SJSA1 (cell line): ENCODE measurements at places on chromosomes 16 and 17. TPM values are rescaled to one million over a fixed set of nuclear protein-coding genes. Genes with fewer than 3 reads are reported as not detected.

GRCh38 chr16:13997933-13998332, 73.2 kb upstream of the MRTFB start:
- no peaks in the 10 kb centered on the region for H3K27me3 ChIP-seq
- H3K4me3 ChIP-seq, result no peak overlapping the region
- H3K4me1 ChIP-seq, result peaks cover 3% of the 10 kb centered on the region
- H3K36me3 ChIP-seq, result no peaks in the 10 kb centered on the region

- DNase-seq, result no peak
- no peaks in the 10 kb centered on the region for H3K4me1 ChIP-seq
- no peak overlapping the region for H3K27ac ChIP-seq
- H3K36me3 ChIP-seq, result peaks cover 23% of the 10 kb centered on the region
- no peak overlapping the region for H3K4me3 ChIP-seq
Observed at GRCh38 chr17:64073771-64074703, 53.6 kb upstream of the ICAM2 start.

DNA sequence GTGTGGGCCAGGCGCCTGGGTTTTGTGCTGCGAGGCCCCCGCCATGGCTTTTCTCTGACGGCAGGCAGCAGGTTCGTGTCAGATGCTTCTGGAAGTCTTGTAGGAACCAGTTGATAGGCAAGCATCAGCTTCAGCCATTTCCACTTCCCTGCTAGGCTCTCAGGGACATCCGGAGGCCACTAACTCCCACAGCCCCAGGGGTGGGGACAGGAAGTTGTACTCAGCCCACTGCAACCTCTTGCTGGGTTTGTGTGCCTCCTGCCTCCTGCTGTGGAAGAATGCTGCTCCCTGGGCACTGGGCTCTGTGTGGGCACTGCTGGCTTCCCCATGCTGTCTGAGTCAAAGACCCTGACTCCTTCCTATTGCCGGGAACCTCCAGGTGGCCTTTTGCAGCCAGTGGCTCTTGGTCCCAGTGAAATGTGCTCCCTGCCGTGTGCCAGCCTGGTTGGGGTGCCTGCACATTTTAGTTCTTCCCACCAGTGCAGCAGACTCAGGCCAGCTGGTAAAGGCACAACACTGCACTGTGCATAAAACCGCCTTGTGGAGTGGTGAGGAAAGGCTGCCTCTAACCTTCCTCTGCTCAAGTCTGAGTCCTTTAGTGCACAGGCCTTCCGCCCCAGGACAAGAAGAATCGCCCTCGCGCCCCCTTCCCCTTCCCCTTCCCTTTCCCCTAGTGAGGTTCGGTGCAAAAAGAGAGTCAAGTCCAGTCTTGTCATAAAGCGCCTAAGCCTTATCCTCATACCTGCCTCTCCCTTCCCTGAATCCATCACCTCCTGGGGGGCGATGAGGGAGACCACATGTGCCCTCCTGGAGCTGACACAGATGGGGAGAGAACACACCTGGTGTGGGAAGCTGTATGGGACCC, 16.6 kb downstream of the LDHD start:
- H3K27me3 ChIP-seq, result no peaks in the 10 kb centered on the region
- no peak for DNase-seq
- H3K4me3 ChIP-seq, result no peak overlapping the region
- H3K27ac ChIP-seq, result no peak overlapping the region
- H3K4me1 ChIP-seq, result peaks cover 14% of the 10 kb centered on the region

- no peak overlapping the region for H3K4me3 ChIP-seq
- no peak overlapping the region for H3K27ac ChIP-seq
- H3K4me1 ChIP-seq, result no peaks in the 10 kb centered on the region
- no peak for DNase-seq
- no peaks in the 10 kb centered on the region for H3K36me3 ChIP-seq
Observed at GRCh38 chr17:80114758-80115157, 13.4 kb downstream of the GAA start.

DNA sequence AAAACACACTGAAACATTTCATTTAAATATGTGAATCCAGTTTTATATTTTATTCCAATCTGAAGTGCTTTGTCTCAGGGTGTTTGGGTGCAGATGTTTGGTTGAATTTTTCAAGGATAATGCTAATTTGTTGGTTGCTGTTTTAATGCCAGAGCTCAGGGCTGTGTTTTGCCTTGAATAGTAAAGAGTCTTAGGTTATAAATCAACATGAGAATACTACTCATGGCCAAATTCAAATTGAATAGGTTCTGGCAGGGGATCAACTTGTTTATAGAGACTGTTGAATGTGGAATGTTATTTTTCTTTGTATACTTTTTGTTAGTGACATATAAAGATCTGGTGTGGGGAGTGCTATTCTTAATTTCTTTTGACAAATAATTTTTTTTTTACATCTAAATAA, 18.8 kb downstream of the TOM1L1 start:
- H3K4me3 ChIP-seq, result no peak overlapping the region
- no peak for DNase-seq
- no peaks in the 10 kb centered on the region for H3K27me3 ChIP-seq
- H3K27ac ChIP-seq, result no peak overlapping the region
- peaks cover 67% of the 10 kb centered on the region for H3K36me3 ChIP-seq

- no peak for DNase-seq
- no peaks in the 10 kb centered on the region; the same call in 1 of the 2 replicates for H3K27me3 ChIP-seq
- no peak overlapping the region for H3K27ac ChIP-seq
Observed at GRCh38 chr17:16962804-16963203, 9.1 kb downstream of the TNFRSF13B start.

GRCh38 chr16:59510008-59510424, 775.9 kb upstream of the GOT2 start:
- H3K27ac ChIP-seq, result no peak overlapping the region
- H3K36me3 ChIP-seq, result no peaks in the 10 kb centered on the region
- no peak overlapping the region for H3K4me3 ChIP-seq
- H3K4me1 ChIP-seq, result peaks cover 8% of the 10 kb centered on the region
- DNase-seq, result peak; percentile 62

GRCh38 chr16:55754056-55754455, 78.8 kb downstream of the CES1 start:
- H3K27ac ChIP-seq, result no peak overlapping the region
- DNase-seq, result no peak
- H3K4me1 ChIP-seq, result no peaks in the 10 kb centered on the region
- no peaks in the 10 kb centered on the region for H3K27me3 ChIP-seq

DNA sequence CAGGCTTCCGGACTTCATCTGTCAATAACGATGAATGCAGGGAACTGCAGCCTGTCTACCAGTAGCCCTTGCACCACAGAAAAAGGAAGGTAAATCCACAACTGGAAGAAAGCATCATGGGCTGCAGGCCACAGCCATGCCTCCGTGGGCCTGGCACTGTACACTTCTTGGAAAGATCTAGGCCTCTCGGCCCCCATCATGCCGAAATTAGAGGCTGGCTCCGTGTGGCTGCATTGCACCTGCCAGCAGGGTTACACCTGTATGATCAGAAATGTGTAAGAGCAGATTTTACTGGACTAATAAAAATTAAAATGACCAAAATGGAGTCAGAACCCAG, 52.2 kb downstream of the SDK2 start:
- H3K4me1 ChIP-seq, result no peaks in the 10 kb centered on the region
- DNase-seq, result no peak
- peaks cover 31% of the 10 kb centered on the region for H3K27me3 ChIP-seq
- H3K36me3 ChIP-seq, result no peaks in the 10 kb centered on the region
- no peak overlapping the region for H3K27ac ChIP-seq
- no peak overlapping the region for H3K4me3 ChIP-seq

DNA sequence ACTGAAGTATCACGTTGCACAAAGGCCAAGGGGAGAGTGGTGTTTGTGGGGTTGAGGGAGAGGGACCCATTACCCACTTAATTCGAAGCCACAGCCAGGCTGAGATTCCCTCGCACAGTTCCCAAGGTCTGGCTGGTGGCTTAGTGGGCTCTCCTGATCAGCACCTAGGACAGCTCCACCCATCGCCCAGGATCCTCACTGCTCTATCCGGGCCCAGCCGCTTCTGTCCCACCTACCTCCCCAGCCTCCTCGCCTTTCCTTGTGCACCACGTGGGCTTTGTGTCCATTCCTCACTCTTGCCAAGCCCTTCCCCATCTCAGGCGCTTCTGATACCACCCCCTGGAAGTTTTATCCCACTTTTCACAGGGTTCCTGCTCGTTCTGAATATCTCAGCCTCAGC, 163.5 kb downstream of the CCT6B start:
- H3K4me3 ChIP-seq, result no peak overlapping the region
- H3K27me3 ChIP-seq, result no peaks in the 10 kb centered on the region
- H3K27ac ChIP-seq, result no peak overlapping the region
- no peaks in the 10 kb centered on the region for H3K36me3 ChIP-seq
- no peaks in the 10 kb centered on the region for H3K4me1 ChIP-seq

Gene CCL2
- total RNA-seq, result 17.3 and 18.8 TPM in 2 replicates

Gene KRT31
- total RNA-seq, result not detected in 2 replicates

Gene C1QL1
- total RNA-seq, result 5.2 TPM in 1 of 2 replicates, not detected in the other

Gene NPTX1
- total RNA-seq, result 0.32 TPM in 1 of 2 replicates, not detected in the other

Gene C16orf89
- total RNA-seq, result not detected in 2 replicates
